ENCODE measurements at places on chromosomes 4 and X.

- DNase-seq, result no peak
These were observed 214.5 kb downstream of the NAF1 start for GRCh38 chr4:162952232-162952631.

- DNase-seq, result no peak
These were observed 1.7 kb upstream of the LAS1L start for GRCh38 chrX:65536291-65536690.

- peak; percentile 83 for DNase-seq
These were observed at the start of gene ATP6AP1 for GRCh38 chrX:154428176-154429171. Gene ATP6AP1 (plus strand): TSS chrX:154428677. CDS start chrX:154428693, 16 bp downstream.

DNA sequence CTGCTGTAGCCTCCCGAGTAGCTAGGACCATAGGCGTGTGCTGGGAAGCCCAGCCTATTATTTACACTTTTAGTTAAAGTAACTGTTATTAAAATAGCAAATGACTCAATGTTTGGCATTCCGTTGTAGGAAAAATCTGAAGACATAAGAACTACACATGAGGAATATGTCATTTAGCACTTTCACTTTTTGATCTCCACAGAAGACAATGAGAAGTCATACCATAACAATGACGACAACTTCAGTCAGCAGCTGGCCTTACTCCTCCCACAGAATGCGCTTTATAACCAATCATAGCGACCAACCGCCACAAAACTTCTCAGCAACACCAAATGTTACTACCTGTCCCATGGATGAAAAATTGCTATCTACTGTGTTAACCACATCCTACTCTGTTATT is 6.7 kb downstream of the GPR34 start:
- peak; percentile 2 for DNase-seq

- no peak for DNase-seq
These were observed 62.2 kb upstream of the PRPS1 start for GRCh38 chrX:107565931-107566603.

DNA sequence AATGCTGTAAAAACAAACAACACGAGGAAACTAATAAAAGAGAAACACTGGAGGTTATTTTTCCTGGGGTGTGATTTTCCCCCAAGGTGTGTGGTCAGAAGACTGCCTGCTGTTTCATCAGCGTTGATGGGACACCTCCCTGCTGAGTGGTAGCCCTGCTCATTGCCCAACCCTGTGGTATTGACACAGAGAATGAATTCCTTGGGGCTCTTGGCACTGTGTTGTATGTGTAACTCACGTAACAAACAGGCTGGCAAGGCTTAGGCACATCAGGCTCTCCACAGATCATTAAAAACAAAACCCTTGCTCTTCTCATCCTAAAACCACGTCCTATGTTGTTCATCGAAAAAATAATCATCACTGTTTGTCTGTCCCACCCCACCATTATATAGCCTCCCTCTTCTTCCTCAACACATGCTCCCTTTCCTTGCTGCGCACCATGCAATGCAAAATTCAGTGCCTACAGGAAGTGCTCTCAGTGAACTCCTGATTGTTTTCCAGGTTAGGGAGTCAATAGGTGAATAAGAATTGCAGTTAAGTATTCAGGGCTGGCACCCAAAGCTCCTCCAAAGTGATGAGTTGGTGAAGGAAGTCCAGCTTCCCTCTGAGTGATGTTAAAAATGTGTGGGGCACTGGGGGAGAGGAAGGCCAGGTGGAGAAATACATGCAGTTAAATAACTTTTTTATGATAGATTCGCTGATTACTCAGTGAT is 11.4 kb upstream of the PUDP start:
- no peak for DNase-seq

DNA sequence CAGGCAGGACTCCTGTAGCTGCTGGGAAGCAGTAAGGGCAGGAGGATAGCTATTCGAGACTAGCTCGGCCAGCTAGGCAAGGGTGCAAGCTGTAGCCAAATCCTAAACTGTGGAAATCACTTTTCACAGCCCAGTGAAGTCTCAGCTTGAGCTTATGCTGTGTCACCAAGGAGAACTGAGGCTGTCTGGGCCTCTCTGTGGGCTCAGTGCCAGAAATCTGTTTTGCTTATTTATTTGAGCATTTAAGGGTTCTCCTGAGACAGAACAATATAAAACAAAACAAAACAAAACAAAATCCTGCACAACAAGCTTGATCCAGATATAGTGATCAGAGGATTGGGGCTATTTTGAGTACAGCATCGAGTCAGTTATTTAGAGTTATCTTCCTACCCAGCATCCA is 97.5 kb downstream of the FANCB start:
- DNase-seq, result no peak

DNA sequence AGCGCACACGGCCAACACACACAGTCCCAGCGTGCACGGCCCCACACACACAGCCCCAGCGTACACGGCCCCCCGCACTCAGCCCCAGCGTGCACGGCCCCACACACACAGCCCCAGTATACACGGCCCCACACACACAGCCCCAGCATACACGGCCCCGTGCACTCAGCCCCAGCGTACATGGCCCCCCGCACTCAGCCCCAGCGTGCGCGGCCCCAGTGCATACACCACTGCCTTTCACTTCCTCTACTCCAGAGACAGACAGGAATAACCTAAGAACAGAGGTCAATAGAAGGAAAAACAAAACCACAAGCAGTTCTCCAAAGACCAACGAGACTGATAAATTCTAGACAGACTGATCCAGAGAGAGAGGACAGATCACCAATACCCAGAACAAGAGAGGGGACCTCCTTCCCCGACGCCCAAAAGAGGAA is 17.1 kb downstream of the GAK start:
- DNase-seq, result no peak

- no peak for DNase-seq
These were observed 210.7 kb upstream of the SLC7A11 start for GRCh38 chr4:138452826-138453225.

DNA sequence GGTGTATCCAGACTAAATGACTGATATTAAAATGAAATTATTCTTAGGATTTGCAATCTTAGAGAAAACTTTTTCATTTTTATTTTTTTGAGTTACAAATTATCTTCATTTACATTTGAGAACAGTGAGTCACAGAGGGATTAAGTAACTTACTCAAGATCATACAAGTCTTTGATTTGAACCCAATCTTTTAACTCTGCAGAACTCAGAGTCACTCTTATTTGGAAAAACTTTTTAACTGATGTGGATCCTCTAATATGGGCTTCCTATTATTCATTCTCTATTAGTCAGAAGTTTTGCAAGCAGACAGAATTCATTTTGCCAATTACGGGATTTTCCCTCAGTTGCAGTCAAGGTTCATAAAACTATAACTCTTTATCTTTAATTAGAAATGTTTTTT is 20.1 kb downstream of the HPRT1 start:
- no peak for DNase-seq

DNA sequence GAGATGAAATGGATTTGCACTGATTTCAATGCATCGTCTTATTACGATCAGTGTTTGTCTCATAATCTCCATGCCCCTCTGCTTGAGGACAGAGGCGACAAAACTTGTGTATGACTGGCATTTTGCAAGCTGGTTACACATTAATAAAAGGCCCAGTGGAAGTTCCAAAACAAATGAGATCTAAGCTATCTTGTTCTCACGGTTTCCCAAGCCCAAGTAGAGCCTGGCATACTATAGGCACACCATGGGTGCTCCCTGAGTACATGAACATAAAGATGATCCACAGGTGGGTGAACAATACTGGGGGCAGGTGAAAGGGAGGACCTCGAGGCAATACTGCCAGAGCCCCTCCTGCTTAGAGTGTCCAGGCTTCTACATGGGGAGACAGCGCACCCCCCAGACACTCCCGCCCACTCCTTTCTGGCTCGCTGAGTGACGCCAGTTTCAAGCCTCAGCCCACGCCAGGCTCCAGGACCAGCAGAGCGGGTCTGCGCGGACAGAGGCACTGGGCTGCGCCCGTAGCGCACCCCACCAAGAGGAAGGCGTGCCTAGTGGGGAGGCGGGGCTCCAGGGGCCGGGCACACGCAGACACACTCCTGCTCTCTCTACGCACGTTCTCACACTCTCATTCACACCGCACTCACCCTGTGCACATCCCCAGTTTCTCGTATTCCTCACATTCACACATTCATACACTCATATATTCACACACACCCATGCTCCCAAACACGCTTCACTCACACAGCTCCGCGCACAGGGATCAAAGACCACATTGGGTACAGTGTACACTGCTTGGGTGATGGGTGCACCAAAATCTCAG is 8.9 kb upstream of the GSX2 start:
- no peak for DNase-seq

DNA sequence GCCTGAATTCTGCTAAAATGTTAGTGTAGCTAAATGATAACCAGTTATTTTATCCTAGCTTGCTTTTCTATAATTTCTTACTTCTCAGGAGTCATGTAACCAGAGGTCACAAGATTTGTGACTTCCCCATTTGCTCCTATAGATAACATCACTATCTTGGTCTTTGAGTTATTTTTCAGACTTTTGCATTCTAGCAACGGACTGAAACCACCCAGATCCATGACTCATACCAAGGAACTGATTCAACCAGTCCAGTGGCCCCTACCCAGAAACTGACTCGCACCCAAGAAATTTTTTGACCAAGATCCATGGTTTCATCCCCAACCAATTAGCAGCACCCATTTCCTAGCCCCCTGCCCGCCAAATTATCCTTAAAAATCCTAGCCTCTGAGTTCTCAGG is 50.0 kb downstream of the IQCM start:
- DNase-seq, result no peak

DNA sequence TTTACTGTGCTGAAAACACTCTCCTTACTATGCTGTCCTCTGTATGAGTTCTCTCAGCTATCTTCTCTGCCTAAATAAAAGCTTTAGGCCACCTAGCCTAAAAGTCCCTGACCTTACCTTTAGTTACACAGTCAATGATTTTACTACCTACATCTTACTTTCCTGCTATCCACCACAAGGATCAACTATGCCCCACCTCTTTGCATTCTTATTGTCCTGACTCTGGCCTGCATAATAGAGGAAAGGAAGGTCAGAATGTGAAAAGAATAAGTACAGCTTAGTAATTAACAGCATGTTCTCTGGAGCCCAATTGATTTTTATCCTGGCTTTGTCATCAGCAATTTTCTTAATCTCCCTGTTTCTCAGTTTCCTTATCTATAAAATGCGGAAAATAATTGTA is 1257.8 kb downstream of the RPA4 start:
- DNase-seq, result no peak

GRCh38 chrX:149830192-149830873 is 48.6 kb downstream of the MAGEA9 start:
- no peak for DNase-seq

DNA sequence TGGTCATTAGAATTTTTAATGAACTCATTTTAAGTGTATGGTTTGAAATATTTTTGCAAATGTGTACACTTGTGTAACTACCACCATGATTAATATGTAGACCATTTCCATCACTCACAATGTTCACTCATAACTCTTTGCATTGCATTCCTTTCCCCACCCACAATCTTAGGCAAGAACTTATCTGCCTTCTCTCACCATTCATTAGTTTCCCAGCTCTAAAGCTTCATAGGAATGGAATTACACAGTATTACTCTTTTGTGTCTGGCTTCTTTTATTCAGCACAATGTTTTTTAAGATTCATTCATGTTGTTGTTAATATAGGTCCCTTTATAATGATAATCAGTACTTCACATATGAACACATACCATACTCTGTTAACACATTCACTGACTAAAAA is 106.1 kb downstream of the ARAP2 start:
- no peak for DNase-seq

GRCh38 chrX:134512566-134512965 is 52.6 kb downstream of the HPRT1 start:
- no peak for DNase-seq

GRCh38 chrX:67546496-67547423 is 2.9 kb downstream of the AR start:
- no peak for DNase-seq

DNA sequence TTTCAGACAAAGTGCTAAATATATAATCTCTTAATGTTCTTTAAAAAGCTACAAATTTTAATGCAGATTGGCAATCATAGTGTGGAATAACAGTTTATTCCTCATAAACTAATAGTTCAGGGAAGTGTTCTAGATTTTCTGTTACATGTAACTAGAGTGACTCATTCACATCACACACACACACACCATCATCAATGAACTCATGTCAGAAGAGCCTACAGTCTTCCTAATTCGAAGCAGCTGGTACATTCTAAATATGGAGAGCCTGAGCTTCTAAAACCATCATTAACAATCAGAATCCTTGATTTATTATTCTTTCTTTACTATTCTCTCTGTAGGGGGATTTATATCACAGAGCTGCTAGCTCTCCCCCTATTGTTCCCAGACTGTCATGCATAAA is 49.6 kb downstream of the DKK2 start:
- no peak for DNase-seq

DNA sequence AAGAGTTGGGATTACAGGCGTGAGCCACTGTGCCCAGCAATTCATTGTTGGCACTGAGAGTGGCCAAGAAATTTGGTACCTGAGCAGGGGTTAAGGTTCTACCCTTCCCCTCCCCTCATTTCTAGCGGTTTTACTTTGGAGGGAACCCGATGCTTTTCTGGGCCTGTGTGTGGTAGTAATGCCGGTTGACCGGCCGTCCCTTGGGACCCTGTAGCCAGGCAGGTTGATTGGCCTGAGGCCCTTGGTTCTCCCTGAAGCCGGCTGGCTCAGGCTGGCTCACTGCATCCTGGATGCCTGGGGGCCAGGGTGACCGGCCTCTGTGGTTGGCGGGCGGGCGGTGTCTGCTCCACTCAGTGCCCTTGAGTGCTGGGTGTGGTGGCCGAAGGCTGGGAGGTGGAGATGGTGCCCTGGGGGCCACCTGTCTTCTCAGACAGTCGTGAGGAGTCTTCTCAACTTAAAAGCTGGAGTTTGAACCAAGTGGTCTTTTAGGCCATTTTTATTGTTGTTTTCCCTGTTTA is 45.6 kb downstream of the RGS12 start:
- DNase-seq, result no peak

GRCh38 chrX:18677161-18677869 is 5.4 kb upstream of the RS1 start:
- no peak for DNase-seq

GRCh38 chr4:30714408-30715031 is 5.6 kb upstream of the PCDH7 start:
- DNase-seq, result no peak

DNA sequence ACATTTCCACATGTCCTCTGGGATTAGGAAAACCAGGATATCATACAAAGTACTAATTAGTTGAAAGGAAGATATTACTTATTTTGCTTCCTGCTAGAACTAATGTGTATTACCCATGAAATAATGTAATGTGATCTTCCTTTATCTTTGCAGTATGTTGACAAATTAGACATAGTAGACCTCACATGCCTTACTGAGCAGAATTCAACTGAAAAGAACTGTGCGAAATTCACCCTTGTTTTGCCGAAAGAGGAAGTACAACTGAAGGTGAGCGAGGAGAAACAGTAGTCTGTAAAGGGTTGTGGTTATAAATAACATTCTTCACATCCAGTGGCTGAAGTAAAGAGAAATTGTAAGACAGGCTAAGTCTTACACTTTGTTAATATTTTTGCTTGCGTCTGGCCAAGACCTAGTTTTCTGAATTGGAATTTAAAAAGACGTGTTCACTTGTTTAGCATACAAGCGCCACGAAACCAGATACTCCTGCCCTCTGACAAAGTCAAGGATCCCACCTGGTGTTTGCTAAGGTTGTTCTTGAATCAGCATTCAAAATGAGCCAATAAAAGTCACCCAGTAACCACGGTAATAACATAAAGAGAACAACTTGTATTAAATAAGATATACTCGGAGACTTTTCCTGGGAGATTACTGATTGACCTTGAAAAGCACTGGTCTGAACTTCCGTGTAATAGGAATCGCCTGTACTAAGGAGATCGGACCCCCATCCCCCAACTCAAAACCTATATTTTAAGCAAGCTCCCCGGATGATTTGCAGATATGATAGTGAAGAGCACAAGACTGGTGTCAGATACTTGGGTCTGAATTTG is 16.9 kb downstream of the STAP1 start:
- DNase-seq, result no peak

GRCh38 chr4:67725981-67726380 is 25.0 kb upstream of the UBA6 start:
- DNase-seq, result no peak

All from activated T-helper 9 cell treated with anti-CD3 and anti-CD28 coated beads, Interleukin-2, amount 50 U/mL, for 16 hours (primary cell).